ENCODE measurements at places on chromosomes 16 and 17. TPM values are rescaled to one million over a fixed set of nuclear protein-coding genes. Genes with fewer than 3 reads are reported as not detected.

The ADORA2B gene
- total RNA-seq = 13.1 TPM

The GPRC5B gene
- 3.1 TPM for total RNA-seq

The LPO gene
- 0.44 TPM for total RNA-seq

The SAMD14 gene
- 0.16 TPM for total RNA-seq

The LRRC75A gene
- 0.08 TPM for total RNA-seq

The FZD2 gene
- 0.60 TPM for total RNA-seq

The KRT15 gene
- total RNA-seq = 2,810 TPM

All from esophagus mucosa (tissue), 1 donor.